ENCODE measurements at places on chromosomes 6 and 20. TPM values are rescaled to one million over a fixed set of nuclear protein-coding genes. Genes with fewer than 3 reads are reported as not detected.

- peaks cover 37% of the 10 kb centered on the region for H3K4me1 ChIP-seq
- H3K36me3 ChIP-seq: no peaks in the 10 kb centered on the region
Measured at GRCh38 chr6:148758492-148758891, 11.7 kb downstream of the UST start.

DNA sequence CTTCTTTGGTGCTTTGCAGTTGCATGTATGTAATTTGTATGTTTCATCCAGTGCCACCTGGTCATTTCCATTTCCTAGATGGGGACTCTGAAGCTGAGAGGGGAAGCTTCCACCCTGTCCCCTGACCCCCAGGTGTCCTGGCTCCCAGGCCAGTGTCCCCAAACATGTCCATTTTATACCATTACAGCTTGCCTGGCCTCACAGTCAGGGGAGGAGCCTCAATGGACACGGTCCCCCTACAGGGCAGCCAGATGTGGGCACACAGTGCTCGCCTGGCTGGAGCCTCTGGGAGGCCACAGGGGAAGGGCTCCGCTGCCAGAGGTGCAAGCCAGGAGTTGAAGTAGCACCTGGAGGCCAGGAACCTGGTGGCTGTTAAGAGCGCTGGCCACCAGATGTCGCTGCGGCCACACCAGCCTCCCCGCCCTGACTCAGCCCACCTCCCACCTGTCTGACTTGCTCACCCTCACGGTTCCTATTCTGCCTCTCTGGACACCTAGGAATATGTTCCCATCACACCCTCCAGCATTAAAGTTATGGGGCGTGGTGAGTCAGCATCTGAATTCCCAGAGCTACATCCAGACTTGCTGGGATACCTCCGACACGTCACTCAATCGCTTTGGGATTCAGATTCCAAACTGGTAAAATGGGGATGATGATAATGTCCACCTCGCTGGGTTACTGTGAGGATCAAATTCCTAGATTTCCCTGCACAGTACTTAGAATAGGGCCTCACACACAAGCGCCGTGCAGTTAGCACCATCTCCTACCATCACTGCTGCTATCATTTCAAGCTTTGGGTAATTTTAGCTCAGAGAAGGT, 107.4 kb downstream of the SULF2 start:
- no peak overlapping the region for H3K4me3 ChIP-seq
- no peaks in the 10 kb centered on the region for H3K36me3 ChIP-seq
- H3K4me1 ChIP-seq: no peaks in the 10 kb centered on the region

DNA sequence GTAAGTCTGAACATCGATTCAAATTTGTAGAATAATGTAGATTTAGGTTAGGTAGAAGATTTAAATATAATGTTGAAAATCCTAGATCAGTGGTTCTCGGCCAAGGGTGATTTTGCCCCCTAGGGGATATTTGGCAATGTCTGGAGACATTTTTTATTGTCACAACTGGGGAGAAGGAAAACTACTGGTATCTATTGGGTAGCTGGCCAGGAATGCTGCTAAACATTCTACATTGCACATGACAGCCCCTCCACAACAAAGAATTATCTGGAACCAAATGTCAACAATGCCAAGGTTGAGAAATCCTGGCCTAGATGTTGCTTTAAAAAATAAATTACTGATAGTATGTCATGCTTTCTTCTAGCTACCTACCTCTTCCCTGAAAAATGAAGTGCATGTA, 76.1 kb downstream of the HIVEP2 start:
- DNase-seq: no peak
- no peak overlapping the region for H3K4me3 ChIP-seq
- peaks cover 84% of the 10 kb centered on the region for H3K4me1 ChIP-seq
- H3K27ac ChIP-seq: peak overlapping the region; percentile 84
- H3K27me3 ChIP-seq: no peaks in the 10 kb centered on the region
- H3K36me3 ChIP-seq: peaks cover 5% of the 10 kb centered on the region

DNA sequence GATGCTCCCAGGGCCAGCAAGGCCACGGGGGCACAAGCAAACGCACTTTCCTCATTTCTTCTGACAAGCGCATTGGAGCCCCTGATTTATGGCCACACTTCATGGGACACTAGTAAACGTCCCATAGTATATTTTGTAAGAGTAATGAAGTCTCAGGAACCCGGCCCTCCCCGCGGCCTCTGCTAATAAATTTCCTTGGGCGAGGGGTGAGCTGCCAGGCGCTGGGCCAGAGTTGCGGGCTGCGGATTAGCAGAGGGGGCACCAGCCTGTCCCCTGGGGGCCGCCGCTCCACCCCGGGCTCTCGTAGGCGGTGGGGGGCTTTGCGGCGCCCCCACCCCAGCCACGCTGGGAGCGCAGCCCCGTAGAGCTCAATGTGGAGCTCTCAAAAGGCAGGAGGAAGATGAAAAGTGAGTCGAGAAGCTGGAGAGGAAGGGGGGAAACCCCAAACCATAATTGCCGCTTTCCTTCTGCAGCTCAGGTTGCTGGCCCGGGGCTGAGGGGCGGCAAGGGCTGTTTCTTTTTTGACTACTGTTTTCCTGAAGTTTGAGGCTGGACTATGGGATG, 173.6 kb downstream of the CDC5L start:
- peaks cover 10% of the 10 kb centered on the region for H3K27me3 ChIP-seq
- no peaks in the 10 kb centered on the region for H3K4me1 ChIP-seq
- H3K27ac ChIP-seq: no peak overlapping the region

DNA sequence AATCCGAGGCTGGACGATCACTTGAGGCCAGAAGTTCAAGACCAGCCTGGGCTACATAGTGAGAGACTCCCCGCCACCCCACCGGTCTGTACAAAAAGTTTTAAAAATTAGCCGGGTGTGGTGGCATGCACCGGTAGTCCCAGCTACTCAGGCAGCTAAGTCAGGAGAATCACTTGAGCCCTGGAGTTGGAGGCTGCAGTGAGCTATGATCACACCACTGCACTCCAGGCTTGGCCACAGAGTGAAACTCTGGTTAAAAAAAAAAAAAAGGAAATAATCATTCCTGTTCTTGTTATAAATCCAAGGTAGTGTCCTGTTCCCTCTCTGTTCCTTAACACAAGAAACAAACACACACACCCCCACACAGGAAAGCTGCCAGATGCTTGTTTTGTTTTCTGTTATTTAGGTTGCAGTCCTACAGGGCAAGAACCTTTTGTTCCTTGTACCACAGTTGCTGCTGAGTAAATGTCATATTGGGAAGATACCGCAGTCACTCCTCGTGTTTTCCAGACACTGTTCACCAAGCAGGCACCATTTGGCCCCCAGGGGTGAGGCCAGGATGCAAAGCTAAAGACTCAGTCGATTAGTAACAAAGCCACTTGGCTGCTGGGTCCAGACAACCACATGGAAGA, 28.9 kb downstream of the ASIP start:
- no peak overlapping the region for H3K4me3 ChIP-seq
- no peaks in the 10 kb centered on the region for H3K27me3 ChIP-seq
- peaks cover 9% of the 10 kb centered on the region for H3K4me1 ChIP-seq

- DNase-seq: no peak
- H3K4me3 ChIP-seq: no peak overlapping the region
- no peaks in the 10 kb centered on the region for H3K4me1 ChIP-seq
Measured at GRCh38 chr6:40710626-40711330, 123.6 kb upstream of the LRFN2 start.

- H3K4me3 ChIP-seq: no peak overlapping the region
- no peak for DNase-seq
- H3K27ac ChIP-seq: no peak overlapping the region
- no peaks in the 10 kb centered on the region for H3K36me3 ChIP-seq
- no peaks in the 10 kb centered on the region for H3K4me1 ChIP-seq
Measured at GRCh38 chr6:156729248-156729647, 47.9 kb upstream of the ARID1B start.

- no peaks in the 10 kb centered on the region for H3K36me3 ChIP-seq
- no peak for DNase-seq
- H3K27me3 ChIP-seq: no peaks in the 10 kb centered on the region
Measured at GRCh38 chr6:56538851-56539250, 103.8 kb downstream of the DST start.

DNA sequence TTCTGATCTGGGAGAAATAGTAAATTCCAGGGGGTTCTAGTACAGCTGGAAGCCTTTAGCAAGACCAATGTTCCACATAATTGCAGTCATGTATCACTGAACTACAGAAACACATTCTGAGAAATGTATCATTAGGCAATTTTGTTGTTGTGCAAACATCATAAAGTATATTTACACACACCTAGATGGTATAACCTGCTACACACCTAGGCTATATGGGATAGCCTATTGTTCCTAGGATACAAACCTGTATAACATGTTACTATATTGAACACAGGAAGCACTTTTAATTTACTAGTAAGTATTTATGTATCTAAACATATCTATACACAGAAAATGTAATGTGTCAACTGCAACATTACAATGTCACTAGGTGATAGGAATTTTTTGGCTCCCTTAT, 525.9 kb upstream of the NRSN1 start:
- DNase-seq: no peak
- H3K36me3 ChIP-seq: no peaks in the 10 kb centered on the region
- H3K4me3 ChIP-seq: no peak overlapping the region
- H3K27ac ChIP-seq: no peak overlapping the region
- H3K4me1 ChIP-seq: no peaks in the 10 kb centered on the region
- no peaks in the 10 kb centered on the region for H3K27me3 ChIP-seq

DNA sequence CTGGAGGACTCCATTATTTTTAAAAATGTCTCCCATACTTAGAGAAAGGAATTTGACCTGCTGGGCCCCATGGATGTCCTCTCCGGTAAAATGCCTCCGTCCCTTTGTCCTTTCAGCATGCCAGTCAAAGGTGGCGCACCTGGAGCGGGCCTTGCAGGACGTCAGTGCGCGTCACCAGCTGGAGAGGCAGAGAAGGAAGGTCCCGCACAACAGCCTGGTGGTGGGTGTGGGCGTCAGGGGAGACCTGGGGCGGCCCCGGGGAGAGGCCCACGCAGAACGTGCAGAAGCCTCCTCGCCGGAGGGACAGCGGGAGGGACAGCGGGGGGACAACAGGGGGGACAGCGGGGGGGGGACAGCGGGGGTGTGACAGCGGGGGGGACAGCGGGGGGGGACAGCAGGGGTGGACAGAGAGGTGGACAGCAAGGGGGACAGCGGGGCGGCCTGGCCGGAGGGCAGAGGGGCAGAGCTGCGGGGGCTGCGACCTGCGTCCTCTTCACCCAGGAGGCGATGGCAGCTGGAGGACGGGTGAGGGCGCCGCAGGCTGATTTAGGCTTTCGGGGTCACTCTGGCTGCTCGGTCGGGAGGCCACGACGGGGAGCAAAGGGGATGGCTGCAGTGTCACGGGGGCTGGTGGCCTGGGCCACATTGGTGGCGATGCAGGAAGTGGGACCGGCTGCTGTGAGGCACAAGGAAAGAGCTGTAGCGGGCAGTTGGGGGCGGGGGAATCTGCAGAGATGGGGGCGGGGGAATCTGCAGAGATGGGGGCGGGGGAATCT, 859 bp upstream of the KIF25 start:
- no peaks in the 10 kb centered on the region for H3K4me1 ChIP-seq
- no peaks in the 10 kb centered on the region for H3K27me3 ChIP-seq
- no peaks in the 10 kb centered on the region for H3K36me3 ChIP-seq
- no peak overlapping the region for H3K4me3 ChIP-seq

DNA sequence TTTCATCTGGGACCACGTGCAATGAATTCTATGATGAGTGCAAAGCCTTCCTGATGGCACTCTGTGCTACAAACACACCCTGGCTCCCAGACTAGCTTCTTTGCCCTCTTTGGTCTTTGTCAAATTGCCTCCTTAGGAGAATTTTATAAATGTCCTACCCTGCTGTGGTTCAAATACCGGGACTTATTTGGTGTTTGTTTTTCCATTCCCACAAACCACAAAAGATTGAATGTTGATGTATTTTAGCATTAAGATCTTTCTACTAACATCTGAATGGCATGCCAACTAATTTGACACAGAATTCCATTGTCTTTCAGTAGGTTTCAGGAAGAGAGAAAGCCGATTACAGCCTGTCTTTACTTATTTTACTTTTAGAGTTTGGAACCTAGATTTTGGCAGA, 424.2 kb upstream of the SLC35B3 start:
- no peaks in the 10 kb centered on the region for H3K27me3 ChIP-seq
- DNase-seq: no peak
- H3K27ac ChIP-seq: no peak overlapping the region
- no peaks in the 10 kb centered on the region for H3K36me3 ChIP-seq
- no peaks in the 10 kb centered on the region for H3K4me1 ChIP-seq

DNA sequence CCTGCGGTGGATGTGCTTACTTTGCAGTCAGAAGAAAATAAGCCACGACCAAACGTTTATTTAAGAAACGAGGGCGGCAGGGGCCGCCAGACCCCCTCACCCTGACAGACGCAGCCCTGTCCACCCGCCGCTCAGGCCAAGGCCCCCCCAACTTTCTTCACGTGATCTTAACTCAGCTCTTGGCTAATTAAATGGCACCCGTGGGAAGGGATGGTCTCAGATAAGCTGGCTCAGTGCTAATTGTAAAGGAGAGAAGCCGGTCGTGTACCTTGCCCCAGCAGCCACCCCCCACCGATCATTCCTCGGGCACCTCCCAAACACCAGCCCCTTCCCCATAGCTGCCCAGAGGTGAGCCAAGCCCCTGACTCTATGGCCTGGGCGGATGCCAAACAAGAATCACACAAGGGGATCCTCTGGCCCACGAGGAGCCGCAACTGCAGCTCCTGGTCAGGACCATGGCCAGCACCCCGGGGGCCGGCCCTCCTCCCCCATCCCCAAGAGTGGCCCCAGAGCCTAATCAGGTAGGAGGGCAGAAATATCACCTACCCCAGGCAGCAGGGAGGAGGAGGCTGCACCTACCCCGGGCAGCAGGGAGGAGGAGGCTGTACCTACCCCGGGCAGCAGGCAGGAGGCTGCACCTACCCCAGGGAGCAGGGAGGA, 11.2 kb downstream of the KCNQ2 start:
- H3K27ac ChIP-seq: no peak overlapping the region
- H3K27me3 ChIP-seq: no peaks in the 10 kb centered on the region
- peaks cover 5% of the 10 kb centered on the region for H3K4me1 ChIP-seq
- no peak overlapping the region for H3K4me3 ChIP-seq
- no peak for DNase-seq

CYP39A1 gene
- not detected for polyA plus RNA-seq

SLC4A11 gene
- polyA plus RNA-seq: not detected

LGSN gene
- 0.10 TPM for polyA plus RNA-seq

GRCh38 chr20:22619272-22619671, 34.9 kb upstream of the FOXA2 start:
- no peak overlapping the region for H3K4me3 ChIP-seq
- H3K4me1 ChIP-seq: no peaks in the 10 kb centered on the region
- H3K27me3 ChIP-seq: no peaks in the 10 kb centered on the region
- no peaks in the 10 kb centered on the region for H3K36me3 ChIP-seq

DNA sequence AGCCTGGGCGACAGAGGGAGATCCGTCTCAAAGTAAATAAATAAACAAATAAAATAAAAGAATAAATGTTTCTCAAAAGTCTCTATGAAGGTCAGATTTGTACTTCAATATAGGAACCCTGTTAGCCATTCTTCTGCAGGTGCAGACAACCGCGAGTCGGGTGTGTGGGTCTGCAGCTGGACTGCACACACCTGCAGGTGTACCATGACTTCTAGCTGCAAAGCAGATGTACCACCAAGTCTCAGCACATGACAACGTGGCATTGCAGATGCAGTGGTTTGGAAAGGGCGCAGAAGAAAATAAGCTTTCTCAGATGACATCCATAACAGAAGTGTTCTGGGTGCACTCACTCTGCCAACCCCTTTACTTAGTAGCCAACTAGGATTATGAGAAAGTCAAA, 239.7 kb downstream of the ATXN1 start:
- H3K4me1 ChIP-seq: peaks cover 11% of the 10 kb centered on the region

- no peaks in the 10 kb centered on the region for H3K27me3 ChIP-seq
- no peaks in the 10 kb centered on the region for H3K4me1 ChIP-seq
- H3K36me3 ChIP-seq: peaks cover 14% of the 10 kb centered on the region
- no peak for DNase-seq
- no peak overlapping the region for H3K4me3 ChIP-seq
- H3K27ac ChIP-seq: no peak overlapping the region
Measured at GRCh38 chr20:50885781-50886180, 45.5 kb downstream of the ADNP start.

Data from CD4-positive, CD25-positive, alpha-beta regulatory T cell (primary cell).